Cardiac septum (tissue), 1 donor: ENCODE measurements at places on chromosomes 7 and 10.

DNA sequence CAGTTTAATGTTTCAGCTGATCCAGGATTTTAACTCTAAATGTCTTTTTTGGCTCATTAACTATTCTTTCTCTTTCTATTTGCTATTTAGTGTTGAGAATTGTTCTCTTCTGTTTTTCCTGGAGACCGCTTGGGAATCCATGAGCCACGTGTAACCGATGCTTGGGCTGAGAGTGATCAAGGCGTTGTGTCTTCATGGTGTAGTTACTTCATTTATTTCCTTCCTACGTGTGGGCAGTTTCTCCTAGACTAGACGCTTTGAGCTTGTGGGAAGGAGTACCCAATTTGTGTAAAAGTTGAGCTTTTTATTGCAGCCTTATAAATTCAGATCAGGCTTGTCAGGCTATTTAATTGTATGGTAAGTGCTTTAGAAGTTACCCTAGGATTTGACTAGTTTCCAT, 2.9 kb downstream of the EIF3B start:
- no peak for DNase-seq

DNA sequence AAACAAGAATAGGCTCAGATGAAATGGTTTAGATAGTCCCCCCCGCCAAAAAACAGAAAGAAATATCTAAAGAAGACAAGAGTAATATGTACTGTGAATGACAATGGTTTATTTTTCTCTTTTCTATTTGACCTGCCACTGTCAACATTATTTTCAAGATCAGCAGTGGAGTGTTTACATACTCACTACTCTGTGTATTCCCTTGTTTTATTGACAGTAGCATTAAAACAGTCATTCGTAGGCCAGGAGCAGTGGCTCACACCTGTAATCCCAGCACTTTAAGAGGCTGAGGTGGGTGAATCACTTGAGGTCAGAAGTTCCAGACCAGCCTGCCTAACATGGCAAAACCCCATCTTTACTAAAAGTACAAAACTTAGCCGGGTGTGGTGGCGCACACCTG, 245.3 kb upstream of the SLC26A5 start:
- no peak for DNase-seq

DNA sequence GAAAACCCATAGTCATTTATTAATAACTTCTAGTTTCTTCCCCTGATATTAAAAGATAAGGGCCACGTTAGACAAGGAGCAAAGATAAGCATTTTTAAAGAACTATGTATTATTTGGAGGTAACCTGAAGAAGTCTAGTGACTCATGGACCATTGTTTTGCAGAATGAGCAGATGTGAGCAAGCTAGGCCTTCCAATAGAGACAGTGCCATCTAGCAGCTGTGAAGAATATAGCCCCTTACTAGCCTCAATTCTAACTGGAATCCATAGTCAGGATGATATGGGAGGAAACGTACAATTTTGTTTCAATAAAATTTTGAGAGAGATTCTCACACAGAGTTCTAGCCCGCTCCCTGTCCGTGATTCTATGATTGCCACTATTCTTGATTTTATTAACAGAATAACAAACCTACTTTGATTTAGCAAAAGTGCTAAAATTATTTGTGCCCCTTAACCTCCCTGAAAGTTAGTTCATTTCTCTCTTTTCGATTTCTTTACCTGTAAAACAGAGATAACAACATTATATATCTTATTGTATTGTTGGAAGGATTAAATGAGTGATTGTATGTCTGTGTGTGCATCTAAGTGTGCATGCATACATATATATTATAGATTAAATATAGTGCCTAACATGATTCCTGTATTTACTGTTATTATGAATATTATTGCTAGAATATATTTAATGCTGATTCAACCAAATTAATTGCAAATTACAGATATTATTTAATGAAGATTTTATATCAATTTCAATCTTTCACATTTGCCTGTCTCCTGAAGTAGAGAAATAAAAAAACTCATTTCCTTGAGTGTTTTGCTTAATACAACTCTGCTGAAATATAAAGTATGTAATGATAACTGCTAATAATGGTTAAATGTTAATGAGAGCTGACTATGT, 22.7 kb downstream of the FAM237B start:
- DNase-seq = no peak

DNA sequence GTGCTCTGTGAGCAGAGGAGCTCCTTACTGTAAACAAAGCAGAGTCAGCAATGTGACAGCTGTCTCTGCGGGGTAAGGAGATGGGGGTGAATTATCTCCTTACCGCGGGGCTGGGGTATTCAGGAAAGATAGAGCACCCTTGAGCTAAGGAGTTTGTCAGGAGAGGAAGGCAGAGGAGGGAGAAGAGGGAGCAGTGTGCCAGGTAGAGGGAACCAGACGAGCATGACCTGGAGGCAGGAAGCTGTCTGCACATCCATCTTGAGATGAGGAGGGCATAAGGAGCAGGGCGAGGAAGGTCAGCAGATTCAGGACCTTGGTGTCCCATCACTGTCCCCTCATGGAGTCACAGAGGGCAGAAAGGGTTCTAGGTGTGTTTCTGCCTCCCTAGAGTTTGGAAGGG, 32.5 kb upstream of the GPR26 start:
- no peak for DNase-seq

DNA sequence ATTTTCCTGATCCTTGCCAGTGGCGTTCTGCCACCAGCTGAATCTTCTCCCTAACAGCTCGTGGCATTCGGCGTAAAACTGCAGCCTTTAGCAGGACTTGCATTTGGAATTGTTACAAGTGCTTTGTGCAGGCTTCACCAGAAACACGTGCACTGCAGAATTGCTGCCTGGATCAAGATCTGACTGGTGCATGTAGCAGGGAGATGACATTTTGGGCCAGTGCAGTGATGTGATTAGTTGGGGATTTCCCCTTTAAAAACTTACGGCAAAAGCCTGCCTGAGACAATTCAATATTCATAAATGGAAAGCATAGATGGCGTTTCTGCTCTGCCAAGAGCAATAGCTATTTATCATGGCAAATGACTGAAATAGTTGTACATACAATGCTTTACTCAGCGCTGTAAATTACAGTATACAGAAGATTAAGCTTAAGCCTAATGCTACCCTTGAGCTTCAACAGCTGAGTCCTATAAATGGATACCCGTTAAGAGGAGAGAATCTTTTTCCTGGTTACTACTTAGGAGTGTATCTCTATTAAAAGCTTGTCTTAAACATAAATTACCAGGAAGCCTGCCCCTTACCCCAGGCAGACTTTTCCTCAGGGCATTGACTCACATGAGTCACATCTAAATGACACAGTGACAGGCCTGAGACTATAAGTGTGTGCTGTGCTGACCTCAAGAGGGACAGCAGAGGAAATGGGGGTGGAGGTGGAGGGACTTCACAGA, 106.3 kb downstream of the ATXN7L1 start:
- DNase-seq = no peak

DNA sequence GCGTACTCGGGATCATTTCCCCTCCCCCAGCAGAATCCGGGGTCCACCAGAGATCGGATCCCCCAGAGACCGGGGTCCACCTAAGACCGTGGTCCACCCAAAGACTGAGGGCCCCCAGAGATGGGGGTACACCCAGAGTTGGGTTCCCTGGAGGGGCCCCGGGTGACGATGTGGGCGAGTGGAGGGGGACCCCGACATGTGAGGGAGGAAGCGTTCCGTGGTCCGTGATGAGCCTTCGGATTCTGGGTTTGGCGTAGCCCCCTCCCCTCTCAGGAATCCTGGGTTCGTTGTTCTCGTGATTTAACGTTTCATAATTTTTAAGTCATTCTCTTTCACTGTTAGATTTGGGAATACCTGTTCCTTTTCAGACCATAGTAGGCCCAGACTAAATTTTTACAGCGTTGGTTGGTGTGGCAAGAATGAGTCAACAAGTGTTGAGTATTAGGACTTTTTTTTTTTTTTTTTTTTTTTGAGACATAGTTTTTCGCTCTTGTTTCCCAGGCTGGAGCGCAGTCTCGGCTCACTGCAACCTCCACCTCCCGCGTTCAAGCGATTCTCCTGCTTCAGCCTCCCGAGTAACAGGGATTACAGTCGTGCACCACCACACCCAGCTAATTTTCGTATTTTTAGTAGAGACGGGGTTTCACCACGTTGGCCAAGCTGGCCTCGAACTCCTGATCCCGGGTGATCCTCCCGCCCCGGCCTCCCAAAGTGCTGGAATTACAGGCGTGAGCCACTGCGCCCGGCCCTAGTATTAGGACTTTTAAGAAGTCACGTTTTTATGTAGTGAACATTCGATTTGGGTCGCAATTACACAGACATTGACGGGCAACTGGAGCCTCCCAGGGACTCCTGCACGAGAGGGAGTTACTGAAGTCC, 672 bp downstream of the GTPBP4 start:
- DNase-seq = peak; percentile 12

DNA sequence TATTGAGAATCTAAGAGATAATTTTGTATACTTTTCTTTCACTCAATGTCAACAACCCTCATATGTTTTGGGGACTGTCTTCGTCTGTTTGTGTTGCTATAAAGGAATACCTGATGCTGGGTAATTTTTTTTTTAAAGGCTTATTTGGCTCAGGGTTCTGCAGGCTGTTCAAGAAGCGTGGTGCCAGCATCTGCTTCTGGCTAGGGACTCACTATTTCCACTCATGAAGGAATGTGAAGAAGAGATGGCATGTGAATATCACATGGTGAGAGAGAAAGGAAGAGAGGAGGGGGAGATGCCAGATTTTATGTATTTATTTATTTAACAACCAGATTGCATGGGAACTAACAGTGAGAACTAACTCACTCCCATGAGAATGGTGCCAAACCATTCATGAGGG, 827.4 kb upstream of the PHF14 start:
- no peak for DNase-seq

GRCh38 chr7:36635091-36635490, 89.2 kb downstream of the AOAH start:
- DNase-seq = no peak

GRCh38 chr7:157384301-157384700, 47.5 kb downstream of the DNAJB6 start:
- DNase-seq = no peak

GRCh38 chr7:98877692-98878364, 504 bp upstream of the TRRAP start:
- DNase-seq = no peak

DNA sequence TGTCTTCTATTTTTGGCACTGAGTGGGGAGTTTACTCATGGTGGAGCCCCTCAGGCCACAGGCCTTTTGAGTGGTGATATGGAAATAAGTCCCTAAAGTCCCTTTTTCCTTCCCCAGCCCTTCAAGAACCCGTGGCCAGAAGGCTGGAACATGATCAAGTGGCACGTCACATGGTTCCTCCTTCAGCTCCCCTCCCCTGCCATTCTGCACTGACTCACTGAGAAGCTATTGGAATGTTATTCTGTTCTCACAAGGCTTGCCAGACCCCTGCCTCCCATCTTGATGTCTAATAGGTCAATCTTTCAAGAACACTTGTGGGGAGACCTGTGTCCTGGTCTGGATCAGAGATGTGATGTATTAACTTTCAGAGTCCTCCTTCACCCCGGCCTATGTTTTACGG, 279.8 kb downstream of the SEC23IP start:
- DNase-seq = no peak
